ENCODE measurements at places on chromosomes 3 and 15.

DNA sequence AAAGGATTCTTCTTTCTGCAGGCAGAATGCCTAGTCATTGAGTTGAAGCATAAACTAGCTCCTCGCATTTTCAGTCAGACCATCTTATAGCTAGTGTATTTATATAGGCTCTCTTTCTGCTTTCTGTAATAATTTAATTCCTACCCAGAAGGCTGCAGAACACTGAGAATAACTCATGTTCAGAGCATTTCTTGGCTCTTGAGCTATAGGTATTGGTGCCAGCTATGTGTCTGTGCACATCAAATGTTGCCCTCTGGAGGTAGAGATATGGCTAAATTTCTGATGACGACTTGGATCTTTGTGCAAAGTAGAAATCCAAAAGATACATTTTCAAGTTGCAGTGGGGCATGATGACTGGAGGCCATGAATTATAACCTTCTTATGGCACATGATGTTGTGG, 336.2 kb upstream of the TPM1 start:
- H3K4me3 ChIP-seq = no peak overlapping the region
- H3K27me3 ChIP-seq = no peaks in the 10 kb centered on the region
- H3K4me1 ChIP-seq = no peaks in the 10 kb centered on the region
- DNase-seq = no peak

DNA sequence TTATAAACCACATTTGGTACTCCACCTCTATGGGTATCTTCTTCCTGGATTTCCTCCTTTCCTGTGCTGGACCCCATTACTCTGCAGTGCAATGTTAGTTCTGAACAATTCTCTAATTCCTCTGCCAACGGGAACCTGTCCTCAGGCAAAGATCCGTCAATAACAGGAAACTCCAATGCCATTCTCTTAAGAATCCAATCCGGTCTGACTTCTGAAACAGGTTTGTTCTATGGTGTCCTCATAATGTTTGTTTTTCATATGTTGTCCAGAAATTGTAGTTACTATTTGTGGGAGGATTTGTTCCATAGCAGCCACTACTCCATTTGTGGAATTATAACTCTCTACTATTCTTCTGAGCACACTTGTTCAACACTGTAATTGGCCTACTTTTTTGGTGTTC, 112.7 kb downstream of the TBL1XR1 start:
- H3K36me3 ChIP-seq = peaks cover 18% of the 10 kb centered on the region
- no peak overlapping the region for H3K4me3 ChIP-seq
- H3K27me3 ChIP-seq = no peaks in the 10 kb centered on the region

DNA sequence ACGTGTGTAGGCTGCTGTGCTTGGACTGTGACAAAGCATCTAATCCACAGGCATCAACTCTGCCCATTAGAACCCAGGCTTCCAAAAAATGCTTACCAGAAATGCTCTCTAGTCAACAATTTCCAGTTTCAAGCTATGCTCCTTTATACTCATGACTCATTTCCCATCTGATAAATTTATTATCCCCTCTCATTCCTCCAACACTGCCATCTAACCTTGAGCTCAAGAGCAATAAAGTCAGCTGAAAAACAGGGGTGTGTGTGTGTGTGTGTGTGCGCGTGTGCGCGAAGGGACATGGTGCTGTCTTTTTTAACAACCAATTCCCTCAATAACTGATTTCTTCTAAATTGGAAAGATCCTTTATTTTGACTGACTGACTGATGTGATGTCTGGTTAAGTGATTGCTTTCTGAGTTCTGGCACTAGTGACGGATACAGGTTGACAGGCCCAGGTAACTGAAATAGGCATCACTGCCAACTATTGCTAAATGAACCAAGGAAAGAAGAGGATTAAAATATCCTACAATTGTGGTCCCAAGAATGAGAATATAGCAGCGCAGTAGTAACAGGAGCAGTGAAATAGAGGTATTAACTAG, 405.5 kb downstream of the ZNF385D start:
- no peak overlapping the region for H3K4me3 ChIP-seq
- no peaks in the 10 kb centered on the region for H3K27me3 ChIP-seq
- H3K27ac ChIP-seq = no peak overlapping the region
- H3K4me1 ChIP-seq = no peaks in the 10 kb centered on the region
- no peak for DNase-seq

DNA sequence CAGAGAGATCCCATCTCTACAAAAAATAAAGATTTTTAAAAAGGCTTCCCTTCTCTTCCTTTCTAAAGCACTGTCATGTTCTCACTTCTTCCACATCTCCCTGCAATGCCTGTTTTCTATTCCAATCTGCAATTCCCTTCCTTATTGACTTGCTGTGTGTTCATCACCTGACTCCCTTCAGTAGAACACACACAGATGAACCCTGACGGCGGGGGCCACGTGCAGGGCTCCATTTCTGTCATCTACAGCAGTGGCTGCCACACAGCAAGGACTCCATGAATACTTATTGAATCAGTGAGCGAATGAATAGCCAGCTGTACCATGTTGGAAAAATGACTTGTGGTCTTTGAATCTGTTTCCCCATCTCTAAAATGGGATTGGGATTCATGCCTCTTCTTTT, 26.1 kb downstream of the BHLHE40 start:
- peaks cover 10% of the 10 kb centered on the region for H3K4me1 ChIP-seq
- H3K4me3 ChIP-seq = no peak overlapping the region
- H3K27ac ChIP-seq = no peak overlapping the region
- DNase-seq = no peak
- no peaks in the 10 kb centered on the region for H3K36me3 ChIP-seq

DNA sequence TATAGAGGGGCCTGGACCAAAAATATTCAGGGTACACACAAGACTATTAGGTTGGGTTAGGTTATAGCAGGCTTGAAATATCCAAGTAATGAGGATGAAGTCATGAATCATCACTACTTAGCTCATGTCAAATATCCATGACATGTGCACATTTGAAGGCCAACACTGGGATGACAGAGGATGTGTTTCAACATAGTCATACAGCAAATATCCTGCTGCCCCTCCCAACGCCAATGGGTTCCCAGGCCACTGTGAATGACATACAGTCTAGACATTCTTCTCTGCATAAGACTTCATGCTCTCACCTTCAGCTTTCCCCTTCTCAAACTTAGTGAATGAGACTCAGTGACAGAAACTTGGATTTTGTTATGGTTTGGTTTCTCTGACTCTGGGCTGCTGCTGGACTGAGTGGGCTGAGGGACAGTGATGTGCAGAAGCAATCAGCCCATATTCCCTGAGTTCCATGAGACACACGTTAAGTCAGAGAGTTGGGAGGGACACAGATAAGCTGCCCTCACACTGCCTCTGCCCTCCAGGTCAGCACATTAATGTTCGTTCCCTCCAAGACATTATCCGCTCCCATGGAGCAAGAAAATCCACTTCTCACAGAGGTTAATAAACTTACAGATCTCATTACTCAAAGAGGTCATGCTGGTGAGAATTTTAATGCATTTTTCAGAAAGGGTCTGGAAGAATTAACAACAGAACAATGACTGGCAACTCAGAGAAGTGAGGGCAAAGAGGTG, 15.4 kb downstream of the HOMER2 start:
- no peaks in the 10 kb centered on the region for H3K4me1 ChIP-seq
- no peak overlapping the region for H3K4me3 ChIP-seq
- no peak overlapping the region for H3K27ac ChIP-seq
- no peaks in the 10 kb centered on the region for H3K27me3 ChIP-seq
- no peaks in the 10 kb centered on the region for H3K36me3 ChIP-seq

DNA sequence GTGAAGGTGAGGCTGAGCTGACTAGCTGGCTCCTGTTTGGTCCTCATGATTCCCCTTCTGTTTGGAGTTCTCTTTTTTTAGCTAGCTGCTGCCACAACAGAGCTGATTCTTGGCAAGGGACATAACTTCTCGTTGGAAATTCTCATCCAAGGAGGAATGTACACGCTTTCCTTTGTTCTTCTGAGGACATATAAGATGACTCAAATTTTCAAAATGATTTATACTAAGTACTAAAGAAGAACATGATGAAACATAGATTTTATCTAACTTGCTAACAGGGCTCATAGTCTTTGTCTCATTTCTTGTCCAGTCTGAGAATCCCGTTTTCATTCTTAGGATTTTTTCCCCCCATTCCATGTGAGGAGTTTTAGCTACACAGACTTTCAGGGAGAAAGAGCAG, 2.9 kb upstream of the TFG start:
- no peak for DNase-seq
- peaks cover 22% of the 10 kb centered on the region for H3K4me1 ChIP-seq
- H3K27me3 ChIP-seq = no peaks in the 10 kb centered on the region
- H3K36me3 ChIP-seq = no peaks in the 10 kb centered on the region
- H3K4me3 ChIP-seq = no peak overlapping the region
- peak overlapping the region; percentile 9 for H3K27ac ChIP-seq

DNA sequence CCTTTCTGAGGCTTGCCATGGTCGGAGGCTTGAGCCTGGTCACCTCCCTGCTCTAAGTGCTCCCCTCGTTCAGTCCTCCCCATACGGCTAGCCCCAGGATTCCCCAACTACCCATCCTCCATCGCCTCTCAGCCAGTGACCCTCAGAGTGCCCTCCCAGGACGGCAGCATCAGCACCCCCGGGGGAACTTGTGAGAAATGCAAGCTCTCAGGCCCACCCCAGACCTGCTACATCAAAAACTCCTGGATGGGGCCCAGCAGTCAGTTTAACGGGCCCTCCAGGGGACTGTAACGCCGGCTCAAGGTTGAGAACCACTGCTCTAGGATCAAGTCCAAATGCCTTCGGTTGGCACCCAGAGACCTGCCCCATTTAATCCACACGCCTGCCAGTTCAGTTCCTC, 6.9 kb downstream of the ADAMTS17 start:
- H3K27ac ChIP-seq = peak overlapping the region; percentile 12
- no peaks in the 10 kb centered on the region for H3K36me3 ChIP-seq
- peak overlapping the region; percentile 4 for H3K4me3 ChIP-seq
- H3K4me1 ChIP-seq = peaks cover 84% of the 10 kb centered on the region

DNA sequence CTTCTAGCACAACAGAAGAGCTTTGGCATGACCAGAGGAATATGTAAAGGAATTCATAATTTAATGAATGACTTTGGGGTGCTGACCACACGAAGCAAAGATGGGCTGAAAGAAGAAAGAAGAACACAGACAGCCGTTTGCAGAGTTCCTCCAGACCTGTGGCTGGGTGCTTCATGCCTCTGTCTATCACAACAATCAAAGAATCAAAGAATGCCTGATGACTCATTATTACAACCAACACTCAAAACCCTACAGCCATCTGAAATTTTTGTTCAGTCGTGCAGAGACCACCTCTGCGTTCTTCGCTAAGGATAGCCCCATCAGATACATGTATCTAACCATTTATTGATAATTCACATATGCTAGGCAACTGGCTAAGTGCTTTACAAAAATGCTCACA, 129.0 kb upstream of the PRICKLE2 start:
- peaks cover 15% of the 10 kb centered on the region for H3K4me1 ChIP-seq
- H3K27ac ChIP-seq = peak overlapping the region; percentile 9
- H3K36me3 ChIP-seq = no peaks in the 10 kb centered on the region
- H3K27me3 ChIP-seq = no peaks in the 10 kb centered on the region

DNA sequence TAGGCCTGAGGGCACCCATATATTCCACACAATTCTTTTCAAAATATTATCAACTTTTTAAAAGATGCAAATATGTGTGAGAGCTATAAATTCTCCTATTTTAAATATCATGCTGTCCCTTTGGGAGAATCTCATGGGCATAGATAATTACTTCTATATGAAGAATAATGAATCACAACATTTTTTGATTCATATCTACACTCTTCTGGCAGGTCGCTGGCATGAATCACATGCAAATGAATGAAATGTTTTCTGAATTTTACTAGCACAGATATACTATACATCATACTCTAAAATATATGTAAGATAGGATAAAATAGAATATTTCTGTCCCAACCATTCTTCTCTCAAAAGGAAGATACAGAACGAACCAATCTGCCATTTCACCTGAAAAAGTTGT, 277.7 kb upstream of the KCNH8 start:
- H3K27ac ChIP-seq = no peak overlapping the region
- no peak overlapping the region for H3K4me3 ChIP-seq
- H3K36me3 ChIP-seq = no peaks in the 10 kb centered on the region
- no peaks in the 10 kb centered on the region for H3K27me3 ChIP-seq

DNA sequence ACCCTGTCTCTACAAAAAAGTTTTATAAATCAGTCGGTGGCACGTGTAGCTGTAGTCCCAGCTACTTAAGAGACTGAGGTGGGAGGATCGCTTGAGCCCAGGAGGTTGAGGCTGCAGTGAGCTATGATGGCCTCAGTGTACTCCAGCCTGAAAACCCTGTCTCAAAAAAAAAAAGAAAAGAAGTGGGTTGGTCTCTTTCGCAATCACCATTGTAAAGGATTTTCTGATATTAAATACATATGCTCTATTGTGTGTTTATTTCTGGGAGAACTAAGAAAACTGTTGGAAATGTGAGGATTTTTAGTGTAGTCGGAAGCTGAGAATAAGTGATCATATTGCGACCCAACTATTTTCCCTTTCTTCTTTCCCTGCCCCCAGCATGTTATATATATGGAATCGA, 7.5 kb downstream of the ZNF710 start:
- H3K4me3 ChIP-seq = no peak overlapping the region
- H3K4me1 ChIP-seq = peaks cover 63% of the 10 kb centered on the region
- H3K27ac ChIP-seq = no peak overlapping the region
- H3K27me3 ChIP-seq = no peaks in the 10 kb centered on the region
- no peaks in the 10 kb centered on the region for H3K36me3 ChIP-seq

GRCh38 chr3:169165196-169166158, 498.0 kb downstream of the MECOM start:
- peaks cover 11% of the 10 kb centered on the region for H3K27me3 ChIP-seq
- H3K4me3 ChIP-seq = no peak overlapping the region
- DNase-seq = no peak
- H3K36me3 ChIP-seq = no peaks in the 10 kb centered on the region
- H3K27ac ChIP-seq = no peak overlapping the region

DNA sequence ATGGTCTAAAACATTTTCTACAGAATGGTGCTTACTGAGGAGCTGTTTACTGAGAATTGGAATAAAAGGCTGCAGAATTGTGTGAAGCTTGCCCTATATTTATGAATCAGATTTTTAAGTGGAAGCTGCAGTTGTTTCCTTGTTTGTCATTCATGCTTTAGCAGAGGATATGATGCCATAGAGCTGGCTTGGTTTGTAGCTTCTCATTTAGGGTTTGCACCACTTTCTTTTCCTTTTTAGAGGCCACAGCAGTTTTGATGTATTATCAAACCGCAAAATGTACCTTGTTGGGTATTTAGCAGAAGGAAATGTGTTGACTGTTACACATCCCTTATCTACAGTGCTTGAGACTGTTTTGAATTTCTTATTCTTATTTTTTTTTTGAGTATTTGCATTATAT, 66.2 kb downstream of the RASA2 start:
- peaks cover 57% of the 10 kb centered on the region for H3K4me1 ChIP-seq
- peak; percentile 83 for DNase-seq
- H3K27me3 ChIP-seq = no peaks in the 10 kb centered on the region
- H3K4me3 ChIP-seq = peak overlapping the region; percentile 42
- H3K36me3 ChIP-seq = peaks cover 43% of the 10 kb centered on the region

GRCh38 chr15:82165948-82166376, 96.6 kb downstream of the EFL1 start:
- DNase-seq = no peak
- H3K4me3 ChIP-seq = no peak overlapping the region
- H3K36me3 ChIP-seq = peaks cover 28% of the 10 kb centered on the region
- H3K27ac ChIP-seq = no peak overlapping the region

DNA sequence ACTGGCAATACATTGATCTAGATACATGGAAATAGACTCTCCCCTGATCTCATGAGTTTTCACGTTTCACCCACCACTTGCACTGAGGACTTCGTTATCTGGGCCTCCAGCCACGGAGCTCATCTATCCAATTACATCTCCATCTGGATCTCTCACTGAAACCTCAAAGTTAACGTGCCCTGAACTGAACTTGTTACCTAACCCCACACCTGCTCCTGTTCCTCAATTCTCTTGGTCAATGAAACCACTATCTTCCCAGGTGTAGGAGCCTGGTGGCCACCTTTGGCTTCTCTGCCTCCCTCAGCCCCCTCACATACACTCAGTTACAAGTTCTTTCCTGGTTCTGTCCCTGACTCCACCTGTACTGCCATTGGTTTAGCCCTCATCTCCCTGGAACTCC, 9.7 kb downstream of the DGKG start:
- H3K27ac ChIP-seq = no peak overlapping the region
- H3K4me3 ChIP-seq = no peak overlapping the region
- peaks cover 2% of the 10 kb centered on the region for H3K4me1 ChIP-seq
